ENCODE measurements at places on chromosomes 5 and 9. TPM values are rescaled to one million over a fixed set of nuclear protein-coding genes. Genes with fewer than 3 reads are reported as not detected.

DNA sequence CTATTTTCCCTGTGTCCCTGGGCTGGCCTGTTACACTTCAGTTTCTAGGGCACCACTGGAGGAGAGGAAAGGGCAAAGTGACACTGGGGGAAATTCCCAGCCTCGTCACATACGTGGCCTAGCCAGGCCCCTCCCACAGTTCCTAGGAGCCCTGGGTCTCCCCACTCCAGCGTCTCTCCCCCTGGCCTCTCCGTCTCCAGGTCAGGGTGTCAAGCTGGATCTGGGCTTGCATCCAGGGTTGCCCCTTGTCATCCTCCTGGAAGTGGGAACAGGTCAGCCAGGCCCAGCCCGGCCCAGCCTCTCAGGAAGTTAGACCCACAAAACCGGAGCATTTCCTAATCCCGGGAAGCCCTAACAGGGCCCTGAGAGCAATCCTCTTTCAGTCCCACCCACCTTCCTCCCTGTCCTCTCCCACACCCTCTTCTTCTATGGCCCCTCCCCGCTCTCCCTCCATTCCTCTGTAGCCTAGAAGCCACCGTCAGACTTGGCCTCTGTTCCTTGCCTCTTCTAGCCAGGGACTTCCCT, 4.7 kb upstream of the TNIP1 start:
- no peak for DNase-seq
- peaks cover 2% of the 10 kb centered on the region for H3K27me3 ChIP-seq
- H3K4me3 ChIP-seq, result peak overlapping the region; percentile 38
- H3K27ac ChIP-seq, result peak overlapping the region; percentile 17
- peaks cover 2% of the 10 kb centered on the region for H3K36me3 ChIP-seq

- no peak for DNase-seq
- no peak overlapping the region for H3K27ac ChIP-seq
- no peaks in the 10 kb centered on the region for H3K36me3 ChIP-seq
- H3K27me3 ChIP-seq, result no peaks in the 10 kb centered on the region
- no peaks in the 10 kb centered on the region for H3K4me1 ChIP-seq
These were observed 72.9 kb upstream of the PRLR start for GRCh38 chr5:35303152-35303551.

DNA sequence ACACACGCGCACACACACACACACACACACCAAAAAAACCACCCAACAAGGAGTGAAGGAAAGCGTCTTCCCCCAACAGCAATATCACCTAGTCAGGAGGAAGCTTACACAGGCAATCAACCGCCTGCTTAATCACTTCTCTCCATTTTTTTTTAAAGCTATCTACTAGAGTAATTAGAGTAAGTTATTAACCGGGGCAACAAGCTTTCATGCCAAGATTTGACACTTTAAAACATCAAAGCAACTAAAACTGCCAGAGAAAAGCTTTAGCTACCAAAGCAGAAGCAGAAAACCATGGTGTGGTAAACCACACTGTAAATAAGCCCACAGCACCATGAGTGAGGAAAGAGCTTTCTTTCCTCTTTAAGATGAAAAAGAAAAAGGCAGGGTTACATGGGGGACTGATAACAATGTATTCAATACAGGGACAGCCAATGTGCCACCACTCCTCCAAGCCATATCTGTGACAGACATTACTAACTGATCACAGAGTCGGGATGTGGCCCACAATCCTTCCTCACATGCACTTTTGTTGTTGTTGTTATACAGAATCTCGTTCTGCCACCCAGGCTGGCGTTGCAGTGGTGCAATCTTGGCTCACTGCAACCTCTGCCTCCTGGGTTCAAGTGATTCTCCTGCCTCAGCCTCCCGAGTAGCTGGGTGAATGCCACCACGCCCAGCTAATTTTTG, 282.1 kb downstream of the CRB2 start:
- H3K36me3 ChIP-seq, result peaks cover 1% of the 10 kb centered on the region
- peak overlapping the region; percentile 77 for H3K27ac ChIP-seq
- DNase-seq, result peak; percentile 83
- H3K27me3 ChIP-seq, result peaks cover 25% of the 10 kb centered on the region

GRCh38 chr5:131773805-131774204, 23.0 kb downstream of the FNIP1 start:
- H3K36me3 ChIP-seq, result peaks cover 11% of the 10 kb centered on the region
- H3K4me1 ChIP-seq, result peaks cover 3% of the 10 kb centered on the region
- no peak for DNase-seq
- H3K4me3 ChIP-seq, result no peak overlapping the region
- H3K27ac ChIP-seq, result no peak overlapping the region

DNA sequence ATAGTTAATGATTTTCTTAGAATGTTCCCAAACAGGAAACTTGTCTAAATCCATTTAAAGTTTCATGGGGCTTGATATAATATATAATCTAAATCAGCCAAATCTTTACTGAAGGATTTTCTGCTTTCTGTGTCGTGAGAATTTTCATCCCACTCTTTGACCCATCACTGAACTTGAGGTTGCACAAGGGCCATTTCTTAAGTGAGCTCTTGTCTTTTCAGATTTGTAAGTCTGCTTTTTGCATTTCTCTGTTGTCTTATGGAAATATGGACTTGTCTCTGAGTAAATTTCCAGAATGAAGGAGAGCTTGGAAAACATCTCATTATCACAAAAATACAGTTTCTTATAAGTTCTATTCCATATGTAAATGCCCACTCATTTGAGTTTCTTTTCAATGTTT, 149.2 kb upstream of the ARRDC3 start:
- H3K27ac ChIP-seq, result no peak overlapping the region
- H3K27me3 ChIP-seq, result no peaks in the 10 kb centered on the region
- no peaks in the 10 kb centered on the region for H3K4me1 ChIP-seq
- no peaks in the 10 kb centered on the region for H3K36me3 ChIP-seq
- DNase-seq, result no peak
- no peak overlapping the region for H3K4me3 ChIP-seq

GRCh38 chr5:65927503-65928321, 1.3 kb downstream of the ERBIN start:
- peaks cover 31% of the 10 kb centered on the region for H3K4me1 ChIP-seq
- peaks cover 14% of the 10 kb centered on the region for H3K36me3 ChIP-seq
- peaks cover 16% of the 10 kb centered on the region for H3K27me3 ChIP-seq
- H3K27ac ChIP-seq, result peak overlapping the region; percentile 95
- peak; percentile 49 for DNase-seq
- H3K4me3 ChIP-seq, result peak overlapping the region; percentile 94

DNA sequence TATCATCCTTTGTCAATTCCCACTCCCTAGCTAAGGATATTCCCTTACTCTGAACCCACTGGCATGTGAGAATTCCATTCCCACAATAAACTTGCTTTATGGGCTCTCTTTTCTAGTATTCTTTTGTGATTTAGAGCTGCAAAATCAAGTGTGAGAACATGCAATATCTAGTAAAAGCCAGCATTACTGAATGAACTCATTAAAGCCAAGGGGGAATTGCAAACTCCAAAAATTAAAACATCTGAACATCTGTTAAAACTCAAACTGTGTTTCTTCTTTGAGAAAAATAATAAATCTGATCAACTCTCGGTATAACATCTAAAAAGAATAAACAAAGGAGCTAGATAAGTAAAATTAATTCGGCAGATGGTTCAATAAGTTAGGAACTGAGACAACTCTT, 53.1 kb upstream of the MPDZ start:
- H3K27me3 ChIP-seq, result no peaks in the 10 kb centered on the region
- H3K27ac ChIP-seq, result no peak overlapping the region
- H3K4me3 ChIP-seq, result no peak overlapping the region
- H3K36me3 ChIP-seq, result no peaks in the 10 kb centered on the region
- H3K4me1 ChIP-seq, result no peaks in the 10 kb centered on the region

- peaks cover 19% of the 10 kb centered on the region for H3K4me1 ChIP-seq
- no peak overlapping the region for H3K4me3 ChIP-seq
- no peaks in the 10 kb centered on the region for H3K36me3 ChIP-seq
- peak overlapping the region; percentile 81 for H3K27ac ChIP-seq
These were observed 47.3 kb upstream of the PHYKPL start for GRCh38 chr5:178279723-178280438.

GRCh38 chr5:38757451-38758245, 88.2 kb upstream of the OSMR start:
- H3K4me1 ChIP-seq, result no peaks in the 10 kb centered on the region
- no peak overlapping the region for H3K4me3 ChIP-seq
- H3K27me3 ChIP-seq, result peaks cover 14% of the 10 kb centered on the region
- no peaks in the 10 kb centered on the region for H3K36me3 ChIP-seq

DNA sequence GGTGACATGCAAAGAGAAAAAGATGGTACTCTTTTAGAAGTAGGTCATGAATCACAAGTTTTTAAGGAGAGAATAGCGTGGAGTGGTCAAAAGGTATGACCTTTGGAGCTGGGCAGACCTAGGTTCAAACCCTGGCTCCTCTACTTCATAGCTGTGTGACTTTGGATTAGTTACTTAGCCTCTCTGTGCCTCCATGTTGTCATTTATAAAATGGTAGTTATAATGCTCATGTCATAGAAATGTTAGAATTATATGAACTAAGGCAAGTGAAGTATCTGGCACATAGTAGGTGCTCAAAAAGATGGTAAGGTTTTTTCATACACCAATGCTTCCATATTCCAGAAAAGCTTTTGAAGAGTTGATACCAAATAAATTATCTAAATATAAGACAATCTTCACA, 7.3 kb downstream of the F2R start:
- no peak overlapping the region for H3K27ac ChIP-seq
- DNase-seq, result no peak
- H3K36me3 ChIP-seq, result peaks cover 19% of the 10 kb centered on the region
- H3K27me3 ChIP-seq, result peaks cover 14% of the 10 kb centered on the region
- H3K4me3 ChIP-seq, result no peak overlapping the region

- no peaks in the 10 kb centered on the region for H3K27me3 ChIP-seq
- H3K4me1 ChIP-seq, result peaks cover 61% of the 10 kb centered on the region
- peaks cover 48% of the 10 kb centered on the region for H3K36me3 ChIP-seq
- peak overlapping the region; percentile 96 for H3K27ac ChIP-seq
- DNase-seq, result peak; percentile 49
- H3K4me3 ChIP-seq, result peak overlapping the region; percentile 98
These were observed 896 bp downstream of the RIGI start for GRCh38 chr9:32524892-32525708.

- peaks cover 19% of the 10 kb centered on the region for H3K27me3 ChIP-seq
- peak within 1 kb of the TSS; percentile 95 for H3K4me3 ChIP-seq
- H3K36me3 ChIP-seq, result peaks cover 9% of the 10 kb centered on the region
These were observed at the start of gene PLPP6 for GRCh38 chr9:4662108-4662988. Gene PLPP6 (plus strand): TSS chr9:4662294. CDS start chr9:4662376, 82 bp downstream.

GRCh38 chr9:131804826-131805225, 65.0 kb upstream of the RAPGEF1 start:
- H3K27me3 ChIP-seq, result peaks cover 6% of the 10 kb centered on the region
- no peak for DNase-seq
- H3K4me3 ChIP-seq, result no peak overlapping the region

DNA sequence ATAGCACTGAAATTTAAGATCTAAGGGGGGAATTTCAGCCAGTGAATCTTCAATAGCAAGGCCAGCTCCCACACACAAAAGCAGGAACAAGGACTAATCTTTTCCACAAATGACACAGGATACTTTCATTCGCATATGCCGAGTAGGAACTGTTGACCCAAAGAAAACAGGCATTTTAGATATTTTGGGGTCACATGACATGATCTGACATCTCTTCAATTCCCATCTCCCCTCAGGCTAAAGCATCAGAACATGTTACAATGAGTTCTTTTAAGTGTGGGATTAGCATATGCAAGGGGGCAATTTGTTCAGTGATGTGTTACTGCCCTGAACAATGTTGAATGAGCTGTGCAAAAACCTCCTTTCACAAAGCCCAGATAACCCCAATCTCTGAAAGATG, 68.2 kb downstream of the TLE1 start:
- no peaks in the 10 kb centered on the region for H3K36me3 ChIP-seq
- no peak for DNase-seq
- peaks cover 12% of the 10 kb centered on the region for H3K27me3 ChIP-seq
- H3K27ac ChIP-seq, result no peak overlapping the region
- no peak overlapping the region for H3K4me3 ChIP-seq
- H3K4me1 ChIP-seq, result peaks cover 19% of the 10 kb centered on the region

GRCh38 chr5:66659780-66660179, 63.6 kb downstream of the MAST4 start:
- H3K27me3 ChIP-seq, result peaks cover 10% of the 10 kb centered on the region
- H3K4me1 ChIP-seq, result no peaks in the 10 kb centered on the region
- no peak overlapping the region for H3K4me3 ChIP-seq

- H3K4me1 ChIP-seq, result no peaks in the 10 kb centered on the region
- H3K27ac ChIP-seq, result no peak within 1 kb of the TSS
- H3K27me3 ChIP-seq, result peaks cover 16% of the 10 kb centered on the region
- H3K4me3 ChIP-seq, result no peak within 1 kb of the TSS
- no peaks in the 10 kb centered on the region for H3K36me3 ChIP-seq
These were observed at the start of gene STK32A for GRCh38 chr5:147234825-147235635. Gene STK32A (plus strand): TSS chr5:147235026. CDS start chr5:147239635, 4,609 bp downstream.

GRCh38 chr5:76441890-76442673, 39.0 kb downstream of the IQGAP2 start:
- H3K4me1 ChIP-seq, result peaks cover 2% of the 10 kb centered on the region
- H3K4me3 ChIP-seq, result no peak overlapping the region
- no peaks in the 10 kb centered on the region for H3K27me3 ChIP-seq
- no peak for DNase-seq

GRCh38 chr5:86917117-86917579, 299.4 kb downstream of the COX7C start:
- peak; percentile 36 for DNase-seq
- peaks cover 16% of the 10 kb centered on the region for H3K4me1 ChIP-seq
- peaks cover 14% of the 10 kb centered on the region for H3K27me3 ChIP-seq

DNA sequence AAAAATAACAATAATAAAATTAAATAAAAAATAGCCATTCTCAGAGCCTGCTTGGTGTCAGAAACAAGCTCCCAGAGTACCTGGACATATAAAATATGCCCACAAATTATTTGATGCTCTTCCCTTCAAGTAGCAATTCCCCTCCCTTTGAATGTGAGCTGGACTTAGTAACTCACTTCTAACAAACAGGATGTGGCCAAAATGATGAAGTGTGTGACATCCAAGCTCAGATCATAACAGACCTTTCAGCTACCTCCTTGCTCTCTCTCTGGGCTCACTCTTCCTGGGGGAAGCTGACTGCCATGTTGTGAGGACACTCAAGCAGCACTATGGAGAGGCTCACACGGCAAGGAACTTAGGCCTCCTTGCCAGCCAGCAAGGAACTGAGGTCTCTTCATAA, 69.0 kb downstream of the SPRY4 start:
- H3K27ac ChIP-seq, result no peak overlapping the region
- no peak overlapping the region for H3K4me3 ChIP-seq
- H3K27me3 ChIP-seq, result peaks cover 12% of the 10 kb centered on the region
- H3K36me3 ChIP-seq, result no peaks in the 10 kb centered on the region
- H3K4me1 ChIP-seq, result peaks cover 4% of the 10 kb centered on the region

The SOX30 gene
- total RNA-seq, result 0.11 TPM

The PCAT7 gene
- not detected for total RNA-seq

The SUSD3 gene
- total RNA-seq, result 59.6 TPM

The TNC gene
- total RNA-seq, result not detected

The FGFR4 gene
- 1.9 TPM for total RNA-seq

The LCN9 gene
- total RNA-seq, result not detected

The ARL14EPL gene
- not detected for total RNA-seq

The SURF1 gene
- total RNA-seq, result 39.1 TPM

The MYOT gene
- not detected for total RNA-seq

The SPINK4 gene
- not detected for total RNA-seq

The GTF2H2 gene
- total RNA-seq, result 25.6 TPM

The RNF130 gene
- 5.5 TPM for total RNA-seq

Data from activated CD8-positive, alpha-beta T cell treated with anti-CD3 and anti-CD28 coated beads, Interleukin-2, amount 10 ng/mL, durations not matched to agents 7 days and 5 days (primary cell).